ENCODE measurements at places on chromosomes 1 and 21. TPM values are rescaled to one million over a fixed set of nuclear protein-coding genes. Genes with fewer than 3 reads are reported as not detected.
A peak's percentile ranks its signal among the peaks of the same experiment; 100 is the strongest.

HSD3B1 gene
- total RNA-seq = not detected

DNA sequence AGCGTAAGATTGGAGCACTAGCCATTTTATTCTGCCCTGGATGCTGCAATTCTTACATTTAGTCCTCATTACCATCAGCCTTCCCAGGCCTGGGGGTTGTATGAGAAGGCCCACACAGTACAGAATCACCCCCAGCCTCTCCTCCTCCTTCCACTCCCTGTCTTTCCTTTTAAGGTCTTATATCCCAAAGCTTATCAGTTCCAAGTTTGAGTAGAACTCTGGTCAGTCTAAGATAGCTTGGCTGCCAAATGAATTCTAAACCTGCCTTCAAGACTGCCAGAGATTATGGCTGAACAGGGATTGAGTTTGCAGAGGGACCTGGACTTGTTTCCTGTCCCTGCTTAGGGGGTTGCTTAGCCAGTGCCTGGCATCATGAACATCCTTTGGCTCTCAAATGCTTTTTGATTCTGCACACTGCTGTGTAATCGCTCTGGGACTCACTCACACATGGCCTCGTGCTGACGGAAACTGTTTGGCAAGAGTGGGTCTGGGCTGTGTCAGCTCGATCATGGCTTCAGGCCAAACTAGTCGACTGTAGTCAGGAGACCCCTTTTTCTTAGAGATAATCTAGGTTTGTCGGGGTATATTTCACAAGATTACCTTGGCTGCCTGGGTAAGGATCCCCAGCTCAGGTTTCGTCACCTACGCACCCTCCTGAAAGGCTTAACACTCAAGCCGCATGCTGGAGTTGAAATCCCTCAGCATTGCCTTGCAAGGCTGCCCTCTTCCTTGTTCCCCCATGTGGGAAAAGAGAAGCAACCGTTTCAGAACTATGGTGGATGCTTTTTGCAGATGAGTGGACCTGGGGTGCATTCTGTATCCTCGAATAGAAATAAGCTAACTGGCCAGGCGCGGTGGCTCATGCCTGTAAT lies 252.6 kb downstream of the NFIA start:
- H3K27me3 ChIP-seq = no peaks in the 10 kb centered on the region
- H3K4me3 ChIP-seq = no peak overlapping the region
- H3K4me1 ChIP-seq = no peaks in the 10 kb centered on the region
- no peaks in the 10 kb centered on the region for H3K36me3 ChIP-seq

DNA sequence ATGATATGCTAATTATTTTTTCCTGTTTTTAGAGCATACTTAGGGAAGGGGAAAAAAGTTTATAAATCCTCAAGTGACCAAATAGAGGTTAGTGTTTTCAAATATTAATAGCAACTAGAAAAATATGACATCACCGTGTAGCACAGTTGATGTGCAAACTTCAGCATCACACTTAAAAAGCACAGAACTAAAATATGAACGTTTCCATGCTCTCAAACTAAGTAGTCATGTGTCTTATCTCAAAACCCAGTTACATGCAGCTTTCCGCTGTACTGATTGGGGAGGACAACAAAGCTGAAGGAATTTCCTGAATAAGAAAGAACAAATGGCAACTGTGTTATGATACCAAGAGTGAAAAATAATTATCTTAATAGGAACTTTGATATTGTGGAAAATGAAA lies 903.7 kb downstream of the ADGRL2 start:
- no peaks in the 10 kb centered on the region for H3K4me1 ChIP-seq
- H3K27me3 ChIP-seq = no peaks in the 10 kb centered on the region
- no peak overlapping the region for H3K27ac ChIP-seq
- H3K4me3 ChIP-seq = no peak overlapping the region

DNA sequence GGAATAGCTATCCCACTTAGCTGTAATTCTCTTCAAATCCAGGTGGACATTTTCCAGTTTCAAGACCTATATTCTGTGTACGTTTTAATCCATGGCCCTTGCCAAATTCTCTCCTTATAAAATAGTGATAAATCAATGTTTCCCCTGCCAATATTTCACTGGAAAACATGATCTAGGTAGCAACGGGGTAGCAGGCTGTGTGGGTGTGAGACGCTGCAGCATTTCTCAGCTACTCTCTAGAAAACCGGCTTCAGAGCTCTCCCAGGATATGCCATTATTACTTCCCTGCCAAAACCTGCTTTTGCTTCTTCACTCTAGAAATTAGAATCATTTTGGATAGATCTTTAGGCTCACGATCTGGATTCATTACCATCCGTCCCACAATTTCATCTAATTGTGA lies 82.1 kb upstream of the SIPA1L2 start:
- H3K27ac ChIP-seq = no peak overlapping the region
- no peak for DNase-seq
- no peaks in the 10 kb centered on the region for H3K27me3 ChIP-seq

CYP2J2 gene
- 12.8 TPM for total RNA-seq

NDUFS2 gene
- total RNA-seq = 102 TPM

DNA sequence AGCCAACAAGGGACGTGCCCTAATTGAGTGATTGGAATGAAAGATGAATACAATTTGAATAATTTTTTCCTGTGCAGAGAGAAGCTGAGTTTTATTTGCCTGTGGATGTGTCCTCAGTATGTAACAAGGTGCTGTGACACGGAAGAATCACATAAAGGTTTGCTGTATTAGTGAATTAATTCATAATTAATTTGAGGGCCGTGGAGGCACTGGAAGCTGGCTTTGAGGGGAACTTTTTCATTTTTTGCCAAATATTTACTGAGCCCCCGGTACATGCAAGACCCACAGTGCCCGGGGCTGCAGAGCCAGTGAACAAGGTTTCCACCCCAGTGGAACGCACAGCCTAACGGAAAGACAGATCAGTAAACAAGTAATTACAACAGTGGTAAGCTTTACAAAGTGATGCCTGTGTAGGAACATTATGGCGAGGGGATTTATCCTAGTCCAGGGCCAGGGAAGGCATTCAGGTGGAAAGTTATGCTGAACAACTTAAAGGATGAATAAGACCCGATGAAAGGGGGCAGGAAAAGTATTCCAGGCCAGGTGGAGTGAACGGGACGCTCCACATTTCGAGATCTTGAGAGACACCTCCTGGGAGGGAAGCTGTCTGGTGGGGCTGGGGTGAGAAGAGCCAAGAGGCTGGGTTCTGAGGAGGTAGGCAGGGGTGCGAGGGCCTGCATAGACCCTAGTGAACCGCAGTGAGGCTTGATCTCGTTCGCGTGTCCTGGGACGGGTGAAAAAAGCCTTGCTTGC lies 773 bp upstream of the RCC2 start:
- no peaks in the 10 kb centered on the region for H3K27me3 ChIP-seq
- peak overlapping the region; percentile 82 for H3K27ac ChIP-seq
- H3K36me3 ChIP-seq = no peaks in the 10 kb centered on the region
- no peak for DNase-seq

DNA sequence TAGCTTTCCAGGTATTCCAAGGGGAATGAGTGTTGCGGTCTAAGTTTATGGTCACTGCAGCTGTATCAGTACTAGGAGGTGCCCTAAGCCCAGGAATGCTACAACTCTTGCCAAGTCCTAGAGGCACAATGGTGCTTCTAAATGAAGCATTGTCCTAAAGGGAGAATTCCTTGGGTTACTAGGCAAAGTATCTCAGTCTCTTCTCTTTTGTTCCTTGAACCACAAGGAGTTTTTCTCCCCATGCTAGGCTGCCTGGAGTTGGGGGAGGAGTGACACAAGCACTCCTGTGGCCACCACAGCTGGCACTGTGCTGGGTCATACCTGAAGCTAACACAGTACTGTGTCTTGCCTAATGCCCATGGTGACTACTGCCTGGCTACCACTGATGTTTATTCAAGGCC lies 50.7 kb downstream of the KMO start:
- no peaks in the 10 kb centered on the region for H3K27me3 ChIP-seq
- no peaks in the 10 kb centered on the region for H3K4me1 ChIP-seq
- peak; percentile 91 for DNase-seq
- no peak overlapping the region for H3K4me3 ChIP-seq

DNA sequence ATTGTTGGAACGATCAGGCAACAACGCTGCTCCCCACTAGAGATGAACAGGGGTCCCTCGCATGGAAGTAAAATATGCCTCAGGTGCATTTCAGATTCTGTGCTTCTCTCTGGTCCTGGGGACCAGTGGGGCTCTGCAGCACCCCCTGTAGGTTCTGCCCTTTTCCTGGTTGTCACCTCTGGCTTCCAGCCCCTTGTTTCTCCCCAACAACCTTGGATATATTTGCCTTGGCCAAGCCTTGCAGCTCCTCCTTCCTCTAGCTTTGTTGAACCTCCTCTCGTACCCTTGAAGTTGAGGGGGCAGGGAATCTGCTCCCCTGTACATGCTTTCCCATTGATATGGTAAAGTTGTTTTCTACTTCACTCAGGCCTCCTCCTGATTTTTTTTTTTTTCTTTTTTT lies 5.4 kb upstream of the RGSL1 start:
- no peak overlapping the region for H3K27ac ChIP-seq
- H3K36me3 ChIP-seq = no peaks in the 10 kb centered on the region
- no peak overlapping the region for H3K4me3 ChIP-seq
- no peaks in the 10 kb centered on the region for H3K27me3 ChIP-seq

PEAR1 gene
- 4.0 TPM for total RNA-seq

DNA sequence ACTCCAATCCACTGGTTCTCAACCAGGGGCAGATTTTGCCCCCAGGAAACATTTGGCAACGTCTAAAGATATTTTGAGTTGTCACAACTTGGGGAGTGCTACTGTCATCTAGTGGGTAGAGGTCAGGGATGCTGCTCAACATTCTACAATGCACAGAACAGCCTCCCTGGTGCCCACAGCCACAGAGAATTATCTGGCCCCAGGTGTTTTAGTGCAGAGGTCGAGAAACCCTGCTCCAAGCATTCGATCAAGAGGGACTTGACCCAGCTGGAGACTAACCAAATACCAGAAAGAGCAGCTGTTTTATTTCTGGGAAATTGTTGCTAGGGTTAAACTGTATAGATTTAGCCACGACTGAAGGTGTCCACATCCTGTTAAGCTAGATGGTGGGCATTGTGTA lies 19.2 kb downstream of the CD247 start:
- H3K27me3 ChIP-seq = no peaks in the 10 kb centered on the region
- no peak overlapping the region for H3K27ac ChIP-seq
- no peaks in the 10 kb centered on the region for H3K4me1 ChIP-seq
- no peak for DNase-seq

DNA sequence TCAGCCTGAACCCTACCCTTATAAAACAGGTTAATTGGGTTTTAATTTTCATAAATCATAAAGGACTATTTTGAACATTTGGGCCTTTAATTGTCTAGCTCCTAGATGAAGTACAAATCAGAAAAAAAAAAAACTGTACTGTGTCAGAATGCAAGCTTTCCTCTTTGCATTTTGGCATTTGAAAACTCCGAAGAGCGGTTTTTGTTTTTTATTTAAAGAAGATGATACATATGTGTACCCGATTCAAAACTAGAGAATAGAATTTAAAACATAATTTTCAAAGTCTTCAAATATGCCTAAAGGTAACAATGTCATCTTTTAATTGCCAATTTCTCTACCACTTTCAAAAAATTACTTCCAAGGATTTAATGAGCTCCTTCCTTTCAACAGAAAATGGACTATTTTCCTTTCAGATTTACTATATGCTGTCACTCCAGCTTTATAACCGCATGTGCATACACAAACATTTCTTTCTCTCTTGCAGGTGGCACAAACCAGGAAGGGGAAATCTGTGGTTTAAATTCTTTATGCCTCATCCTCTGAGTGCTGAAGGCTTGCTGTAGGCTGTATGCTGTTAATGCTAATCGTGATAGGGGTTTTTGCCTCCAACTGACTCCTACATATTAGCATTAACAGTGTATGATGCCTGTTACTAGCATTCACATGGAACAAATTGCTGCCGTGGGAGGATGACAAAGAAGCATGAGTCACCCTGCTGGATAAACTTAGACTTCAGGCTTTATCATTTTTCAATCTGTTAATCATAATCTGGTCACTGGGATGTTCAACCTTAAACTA lies 33.7 kb downstream of the MRPL39 start:
- H3K4me3 ChIP-seq = no peak overlapping the region
- H3K36me3 ChIP-seq = no peaks in the 10 kb centered on the region
- no peak overlapping the region for H3K27ac ChIP-seq
- H3K4me1 ChIP-seq = no peaks in the 10 kb centered on the region

PKP1 gene
- 12.1 TPM for total RNA-seq

- DNase-seq = no peak
- H3K4me3 ChIP-seq = no peak overlapping the region
- H3K4me1 ChIP-seq = no peaks in the 10 kb centered on the region
Observed at GRCh38 chr1:225565847-225566246, 87.1 kb downstream of the ENAH start.

DNA sequence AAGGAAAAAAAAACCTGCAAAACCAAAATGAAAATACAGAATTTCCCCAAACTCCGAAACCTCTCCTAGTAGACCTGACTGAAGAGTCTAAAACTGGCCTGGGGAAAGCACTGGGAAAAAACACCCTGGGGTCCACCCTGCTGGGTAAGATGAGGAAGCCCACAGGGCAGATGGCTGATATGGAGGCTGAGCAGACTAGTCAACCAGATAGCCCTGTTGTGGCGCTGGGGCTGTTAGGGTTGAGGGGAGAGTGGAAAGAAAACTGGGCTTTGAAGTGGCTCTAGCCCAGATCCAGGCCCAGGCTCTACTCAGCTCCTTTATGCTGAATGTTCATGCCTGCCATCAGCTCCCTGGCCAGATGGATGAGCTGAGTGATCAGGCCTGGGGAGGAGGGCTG lies 6.8 kb upstream of the SLAMF1 start:
- H3K4me1 ChIP-seq = no peaks in the 10 kb centered on the region
- no peaks in the 10 kb centered on the region for H3K27me3 ChIP-seq
- H3K36me3 ChIP-seq = no peaks in the 10 kb centered on the region
- DNase-seq = no peak
- no peak overlapping the region for H3K4me3 ChIP-seq

DNA sequence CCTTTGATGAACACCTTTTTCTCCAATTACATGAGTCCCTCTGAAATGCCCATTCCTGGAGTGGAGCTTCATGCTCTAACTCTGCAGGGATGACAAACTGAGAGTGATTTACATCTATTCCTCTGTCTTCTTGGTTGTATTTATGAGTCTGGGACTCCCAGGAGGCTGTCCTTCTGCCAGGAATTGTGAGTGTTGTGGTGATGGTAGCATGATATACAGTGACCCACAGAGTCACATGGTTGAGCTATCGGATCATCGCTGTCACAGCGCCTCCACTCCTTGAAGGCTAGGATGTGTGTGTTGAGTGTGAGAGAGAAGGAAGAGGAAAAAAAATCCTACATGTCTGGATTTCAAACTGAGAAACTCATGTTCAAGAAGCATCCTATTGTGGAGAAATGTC lies 163.4 kb upstream of the CACNA1E start:
- peaks cover 3% of the 10 kb centered on the region for H3K27me3 ChIP-seq
- H3K4me3 ChIP-seq = no peak overlapping the region
- H3K27ac ChIP-seq = no peak overlapping the region
- H3K4me1 ChIP-seq = no peaks in the 10 kb centered on the region

UBQLN4 gene
- 23.3 TPM for total RNA-seq

Data from breast epithelium (tissue), 4 donors.